ENCODE measurements at places on chromosomes 4 and X.

DNA sequence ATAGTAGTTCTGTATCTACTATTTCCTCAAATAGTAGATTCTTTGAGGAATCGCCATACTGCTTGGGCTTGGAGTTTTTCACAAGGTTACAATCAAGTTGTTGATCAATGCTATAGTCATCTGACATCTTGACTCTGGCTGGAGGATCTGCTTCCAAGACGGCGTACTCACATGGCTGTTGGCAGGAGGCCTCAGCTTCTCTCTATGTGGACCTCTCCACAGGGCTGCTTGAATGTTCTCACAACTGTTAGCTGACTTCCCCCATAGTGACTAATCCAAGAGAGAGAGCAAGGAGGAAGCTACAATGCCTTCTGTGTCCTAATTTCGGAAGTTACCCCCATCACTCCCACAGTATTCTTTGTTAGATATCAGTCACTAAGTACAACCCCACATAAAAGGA lies 10.3 kb downstream of the EGFL6 start:
- DNase-seq = no peak

DNA sequence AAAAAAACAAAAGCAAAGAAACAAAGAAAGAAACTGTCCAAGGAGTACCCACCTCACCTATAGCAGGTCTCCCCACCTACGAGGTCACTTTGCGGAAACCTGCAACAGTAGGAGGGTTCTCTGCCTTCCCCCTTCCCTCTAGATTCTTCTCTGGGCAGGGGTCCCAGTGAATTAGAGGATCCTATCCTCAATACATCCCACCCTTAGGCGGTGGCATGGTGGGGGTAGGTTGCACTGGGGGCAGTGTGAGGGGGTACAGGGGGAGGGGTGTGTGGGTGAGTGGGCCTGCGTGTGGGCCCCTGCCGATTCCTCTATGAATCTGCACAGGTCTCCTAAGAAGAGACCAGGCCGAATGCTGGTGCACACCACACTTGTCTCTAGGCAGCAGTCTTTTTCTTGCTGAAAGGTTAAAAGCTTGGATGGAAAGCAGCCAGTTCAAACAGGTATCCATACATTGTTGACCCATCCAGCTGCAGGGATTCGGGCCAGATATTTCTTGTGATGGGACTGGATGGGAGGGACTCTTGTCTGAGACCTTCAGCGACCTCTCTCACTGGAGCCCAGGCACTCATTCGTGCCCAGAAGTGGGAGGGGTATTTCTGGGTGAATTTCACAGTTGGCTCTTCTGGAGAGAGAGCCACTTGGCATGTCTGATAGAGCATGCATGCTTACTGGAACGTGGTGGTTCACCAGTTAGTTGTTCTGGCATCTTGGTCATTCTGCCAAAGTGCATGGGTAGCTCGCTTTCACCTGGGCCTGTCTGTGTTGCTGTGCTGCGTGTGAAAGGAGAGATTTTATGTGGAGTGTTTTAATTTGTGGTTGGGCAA lies 65.6 kb downstream of the NBDY start:
- no peak for DNase-seq

GRCh38 chr4:39406763-39407583 lies at the start of gene KLB:
TSS of gene KLB (plus strand) at chr4:39406930. CDS start at chr4:39406950, 20 bp downstream.
- no peak for DNase-seq

- no peak for DNase-seq
Observed at GRCh38 chrX:137101273-137101990, 67.6 kb upstream of the GPR101 start.

DNA sequence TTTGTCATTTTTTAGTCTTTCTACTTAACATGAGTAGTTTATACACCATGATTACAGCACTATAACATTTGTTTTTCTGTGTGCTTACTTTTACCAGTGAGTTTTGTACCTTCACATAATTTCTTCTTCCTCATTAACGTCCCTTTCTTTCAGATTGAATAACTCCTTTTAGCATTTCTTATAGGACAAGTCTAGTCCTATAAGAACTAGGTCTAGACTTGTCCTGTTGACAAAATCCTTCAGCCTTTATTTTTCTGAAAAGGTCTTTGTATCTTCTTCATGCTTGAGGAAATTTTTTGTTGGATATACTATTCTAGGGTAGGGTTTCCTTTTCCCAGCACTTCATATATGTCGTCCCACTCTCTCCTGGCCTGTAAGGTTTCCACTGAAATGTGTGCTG lies 253.3 kb upstream of the ARHGAP24 start:
- DNase-seq = no peak

DNA sequence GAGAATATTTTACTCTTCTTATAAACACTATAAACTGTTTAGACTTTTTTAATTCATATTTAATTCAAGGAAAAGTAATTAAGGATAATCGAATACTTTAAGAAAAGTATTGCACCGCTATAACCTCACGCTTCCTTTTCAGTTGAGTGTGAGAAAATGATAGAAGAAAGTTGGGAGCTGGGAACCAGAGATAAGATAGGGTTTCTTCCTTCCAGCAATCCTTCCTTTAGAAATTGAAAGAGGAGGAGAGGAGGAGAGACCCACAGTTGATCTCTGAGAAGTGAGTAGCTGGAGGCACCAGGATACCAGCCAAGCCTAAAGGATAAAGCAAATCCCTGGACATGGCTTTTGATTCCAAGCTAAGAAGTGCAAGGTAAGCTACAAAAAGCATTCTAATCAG lies 242.3 kb upstream of the NOCT start:
- DNase-seq = no peak

DNA sequence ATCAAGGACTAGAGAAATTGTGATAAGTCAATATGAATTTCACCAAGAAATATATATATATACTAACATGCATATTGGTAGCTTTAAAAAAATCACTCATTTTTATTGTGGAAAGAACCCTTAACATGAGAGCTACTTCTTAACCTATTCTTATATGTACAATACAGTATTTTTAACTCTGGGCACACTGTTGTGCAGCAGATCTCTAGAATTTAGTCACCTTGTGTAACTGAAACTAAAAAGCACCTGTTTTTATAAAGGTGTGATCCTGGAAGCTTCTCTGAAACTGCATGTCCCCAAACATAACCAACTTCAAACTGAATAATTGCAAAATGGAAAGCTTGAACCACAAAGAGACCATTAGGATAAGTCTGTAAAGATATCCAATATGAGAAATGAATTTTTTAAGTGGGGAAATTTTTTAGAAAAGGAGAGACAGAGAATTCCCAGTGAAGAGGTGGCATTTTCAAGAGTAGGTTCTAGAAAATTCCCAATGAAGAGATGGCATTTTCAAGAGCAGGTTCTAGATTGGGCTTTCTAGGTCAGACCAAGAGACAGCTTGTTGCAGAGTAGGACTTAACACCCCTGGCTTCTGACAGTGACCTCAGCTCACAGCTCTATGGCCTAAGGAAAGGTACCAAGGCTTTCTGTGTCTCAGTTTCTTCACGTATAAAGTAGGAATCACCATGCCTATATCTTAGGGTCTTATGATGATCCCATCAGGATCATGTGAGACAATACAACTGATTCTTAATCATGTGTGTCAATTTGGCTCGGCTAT lies 22.0 kb upstream of the PPARGC1A start:
- no peak for DNase-seq

GRCh38 chr4:169159624-169160171 lies 111.1 kb downstream of the SH3RF1 start:
- DNase-seq = no peak

DNA sequence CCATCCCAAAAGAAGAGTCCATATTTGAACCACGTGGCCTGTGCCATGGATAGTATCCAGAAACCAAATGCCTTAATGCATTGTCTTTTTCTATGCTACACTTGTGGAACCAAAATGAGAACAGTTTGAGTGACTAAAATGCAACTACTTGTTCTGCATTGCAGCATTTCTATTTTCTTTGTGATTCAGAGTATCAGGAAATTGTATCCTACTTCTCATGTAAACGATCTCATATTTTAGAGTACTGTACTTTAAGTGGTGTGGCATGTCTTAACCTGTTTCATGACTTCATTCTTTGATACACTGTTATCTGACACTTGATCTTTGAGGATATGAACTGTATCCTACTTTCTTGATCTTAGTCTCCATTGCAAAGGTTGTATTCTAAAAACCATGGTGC lies 167.2 kb upstream of the WDR1 start:
- no peak for DNase-seq

DNA sequence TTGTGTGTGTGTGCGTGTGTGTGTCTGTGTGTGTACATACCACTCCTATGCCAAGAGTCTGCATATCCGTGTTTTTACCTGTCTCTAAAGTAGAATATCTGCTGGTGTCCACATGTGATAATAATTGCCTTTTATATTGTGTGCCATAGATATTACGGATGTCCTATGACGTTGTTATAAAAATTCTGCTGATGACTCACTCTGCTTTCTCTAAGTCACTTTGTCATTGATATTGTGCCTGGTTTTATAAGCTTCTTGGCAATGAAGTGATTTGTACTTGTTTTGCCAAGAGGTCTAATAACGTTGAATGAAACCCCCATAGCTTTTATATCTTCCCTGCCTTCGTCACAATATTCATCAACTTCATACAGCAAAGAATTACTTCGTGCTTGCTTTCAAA lies 102.6 kb upstream of the C1GALT1C1 start:
- DNase-seq = no peak
